Stimulated activated naive CD4-positive, alpha-beta T cell treated with Interleukin-2 at 50 U/mL for 16 hours (primary cell): ENCODE measurements at places on chromosomes 7 and 10.

DNA sequence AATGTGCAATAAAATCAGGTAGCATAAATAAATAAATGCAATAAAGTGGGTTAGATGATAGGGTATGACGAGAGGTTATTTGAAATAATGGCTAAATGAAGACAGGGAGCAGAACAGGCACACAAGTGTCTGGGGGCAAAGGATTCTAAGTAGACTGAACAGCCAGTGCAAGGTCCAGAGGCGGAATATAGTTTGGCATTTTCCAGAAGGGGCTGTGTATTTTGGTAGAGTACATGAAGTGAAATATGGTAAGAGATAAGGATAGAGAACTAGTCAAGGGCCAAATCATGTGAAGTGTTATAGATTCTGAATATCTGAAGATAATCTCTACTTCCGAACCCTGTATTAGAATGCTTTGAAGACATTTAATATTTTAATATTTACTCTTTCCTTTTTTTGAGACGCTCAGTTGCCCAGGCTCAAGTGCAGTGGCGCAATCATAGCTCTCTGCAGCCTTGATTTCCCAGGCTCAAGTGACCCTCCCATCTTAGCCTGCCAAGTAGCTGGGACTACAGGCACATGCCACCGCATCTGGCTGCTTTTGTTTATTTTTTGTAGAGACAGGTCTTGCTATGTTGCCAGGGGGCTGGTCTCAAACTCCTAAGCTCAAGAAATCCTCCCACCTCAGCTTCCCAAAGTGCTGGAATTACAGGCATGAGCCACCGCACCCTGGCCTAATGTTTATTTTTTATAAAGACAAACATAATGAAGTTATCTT is 44.4 kb upstream of the CD36 start:
- no peak for DNase-seq

DNA sequence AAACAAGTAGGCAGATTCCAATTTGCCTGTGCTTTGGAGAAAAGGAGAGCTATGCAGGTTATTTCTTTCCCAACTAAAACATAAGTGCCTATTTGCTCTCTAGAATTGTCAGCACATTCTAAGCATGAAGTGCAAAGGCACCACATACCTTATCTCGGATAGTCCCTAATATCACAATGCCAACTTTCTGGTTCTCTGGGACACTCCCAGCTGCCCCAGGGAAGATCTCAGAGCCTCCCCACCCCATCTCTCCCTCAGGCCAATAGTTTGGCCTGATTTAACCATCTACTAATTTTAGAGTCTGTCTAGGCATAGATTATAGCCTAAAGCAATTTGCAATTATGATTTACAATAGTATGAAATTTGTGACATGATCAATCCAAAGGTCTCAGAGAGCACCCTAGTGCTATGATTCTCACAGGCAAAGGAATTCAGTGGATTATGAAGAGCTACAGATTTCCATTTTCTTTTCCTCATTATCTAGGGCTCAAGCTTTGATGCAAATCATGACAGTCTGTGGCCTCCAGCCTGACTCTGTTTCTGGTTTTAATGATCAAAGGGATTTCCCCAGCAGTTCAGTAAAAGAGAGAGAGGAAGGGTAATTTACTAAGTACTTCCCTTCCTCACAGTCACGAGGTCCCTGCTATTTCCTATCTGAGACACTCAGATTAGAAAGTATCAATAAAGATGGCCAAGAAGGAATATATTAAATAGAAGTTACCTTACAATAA is 29.0 kb upstream of the IL6 start:
- no peak for DNase-seq

DNA sequence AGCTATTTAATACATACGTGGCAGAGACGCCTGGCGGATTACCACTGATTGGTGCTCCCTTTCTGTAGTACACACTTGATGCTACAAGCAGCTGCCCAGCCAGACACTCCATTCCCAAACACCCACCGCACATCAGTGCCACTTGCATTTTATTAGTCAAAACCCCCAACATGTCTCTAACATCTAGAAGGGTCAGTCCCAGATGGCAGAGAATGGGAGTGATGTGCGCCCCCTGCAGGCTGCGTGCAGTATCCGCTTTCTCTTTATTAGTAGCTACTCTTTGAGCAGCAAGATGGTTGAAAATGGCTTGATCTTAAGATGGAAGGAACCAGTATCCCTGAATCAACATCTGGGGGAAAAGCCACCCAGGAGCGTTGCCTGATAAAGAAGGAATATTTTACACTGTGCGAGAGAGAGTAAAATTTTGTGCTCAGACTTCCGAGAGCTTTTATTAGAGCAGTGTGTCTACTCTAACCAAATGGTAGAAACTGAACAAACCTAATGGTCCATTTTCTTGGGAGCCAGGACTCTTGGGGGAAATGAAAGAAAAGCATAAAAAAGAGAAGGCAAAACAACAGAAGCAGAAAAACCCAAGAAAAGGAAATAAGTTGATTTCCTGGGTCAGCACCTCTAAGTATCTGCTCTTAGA is 78.3 kb downstream of the ST8SIA6 start:
- no peak for DNase-seq

- DNase-seq = no peak
Measured at GRCh38 chr10:122170802-122171201, 100.3 kb upstream of the BTBD16 start.

DNA sequence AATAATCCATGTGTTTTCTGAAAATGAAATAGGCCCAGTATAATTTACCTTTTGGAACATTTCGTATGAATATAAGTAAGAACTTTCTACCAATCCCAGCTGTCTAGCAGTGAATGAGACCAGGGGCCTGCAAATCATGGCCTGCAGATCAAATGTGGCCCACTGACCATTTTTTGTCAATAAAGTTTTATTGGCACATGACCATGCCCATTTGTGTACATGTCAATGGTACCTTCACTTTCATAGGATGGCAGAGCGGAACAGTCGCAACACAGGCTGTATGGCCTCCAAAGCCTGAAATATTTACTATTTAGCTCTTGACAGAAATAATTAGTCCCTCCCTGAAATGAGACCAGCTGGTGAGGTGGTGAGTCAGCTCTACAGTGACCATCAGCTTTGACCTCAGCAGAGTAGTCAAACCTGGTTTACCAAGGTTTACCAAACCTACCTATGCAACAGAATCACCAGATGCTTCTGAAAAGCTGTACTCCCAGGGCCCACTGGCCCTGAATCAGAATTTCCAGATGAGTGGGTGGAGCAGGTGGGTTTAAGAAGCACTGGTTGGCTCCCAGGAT is 13.8 kb upstream of the C10orf90 start:
- DNase-seq = no peak

- no peak for DNase-seq
Measured at GRCh38 chr10:98373260-98374040, 41.5 kb downstream of the PYROXD2 start.

DNA sequence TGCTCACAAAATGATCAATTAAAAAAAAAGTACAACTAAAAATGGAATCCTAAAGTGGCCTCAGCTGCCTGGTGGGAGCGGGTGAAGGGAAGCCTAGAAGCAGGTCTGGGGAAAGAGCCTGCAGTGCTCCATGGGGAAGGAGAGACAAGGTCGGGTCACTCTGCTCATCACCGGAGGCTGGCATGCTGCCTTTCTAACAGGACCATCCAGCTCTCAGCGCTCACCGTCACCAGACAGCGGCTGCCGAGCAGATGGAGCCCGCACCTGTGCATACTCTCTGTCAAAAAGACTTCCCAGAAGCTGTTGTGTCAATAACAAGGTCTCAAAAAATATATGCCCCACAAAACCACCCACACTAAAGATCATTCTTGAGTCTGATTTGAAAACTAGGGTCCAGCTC is 112.8 kb downstream of the BAMBI start:
- DNase-seq = no peak

GRCh38 chr10:16314259-16314658 is 122.6 kb upstream of the PTER start:
- DNase-seq = no peak

- DNase-seq = no peak
Measured at GRCh38 chr7:22578007-22578733, 78.2 kb upstream of the STEAP1B start.

DNA sequence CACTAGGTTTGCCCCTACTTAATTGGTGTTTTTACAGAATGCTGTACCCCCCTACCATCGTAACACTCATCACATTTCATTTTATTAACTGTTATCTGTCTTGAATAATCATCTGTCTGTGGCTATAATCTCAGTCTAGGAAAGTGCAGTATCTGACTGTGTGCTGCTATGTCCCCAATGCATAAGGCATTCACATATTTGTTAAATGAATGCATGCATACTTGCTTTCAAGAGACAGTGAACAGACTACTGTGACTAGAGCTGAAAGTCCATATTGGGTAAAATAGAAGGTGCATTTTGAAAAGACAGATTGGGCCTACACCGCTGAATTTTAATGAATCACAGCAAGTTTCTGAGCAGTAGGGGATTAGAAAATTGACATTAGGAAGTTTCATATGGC is 112.3 kb downstream of the ARHGAP12 start:
- no peak for DNase-seq

GRCh38 chr7:139916717-139917395 is 87.8 kb downstream of the TBXAS1 start:
- no peak for DNase-seq

DNA sequence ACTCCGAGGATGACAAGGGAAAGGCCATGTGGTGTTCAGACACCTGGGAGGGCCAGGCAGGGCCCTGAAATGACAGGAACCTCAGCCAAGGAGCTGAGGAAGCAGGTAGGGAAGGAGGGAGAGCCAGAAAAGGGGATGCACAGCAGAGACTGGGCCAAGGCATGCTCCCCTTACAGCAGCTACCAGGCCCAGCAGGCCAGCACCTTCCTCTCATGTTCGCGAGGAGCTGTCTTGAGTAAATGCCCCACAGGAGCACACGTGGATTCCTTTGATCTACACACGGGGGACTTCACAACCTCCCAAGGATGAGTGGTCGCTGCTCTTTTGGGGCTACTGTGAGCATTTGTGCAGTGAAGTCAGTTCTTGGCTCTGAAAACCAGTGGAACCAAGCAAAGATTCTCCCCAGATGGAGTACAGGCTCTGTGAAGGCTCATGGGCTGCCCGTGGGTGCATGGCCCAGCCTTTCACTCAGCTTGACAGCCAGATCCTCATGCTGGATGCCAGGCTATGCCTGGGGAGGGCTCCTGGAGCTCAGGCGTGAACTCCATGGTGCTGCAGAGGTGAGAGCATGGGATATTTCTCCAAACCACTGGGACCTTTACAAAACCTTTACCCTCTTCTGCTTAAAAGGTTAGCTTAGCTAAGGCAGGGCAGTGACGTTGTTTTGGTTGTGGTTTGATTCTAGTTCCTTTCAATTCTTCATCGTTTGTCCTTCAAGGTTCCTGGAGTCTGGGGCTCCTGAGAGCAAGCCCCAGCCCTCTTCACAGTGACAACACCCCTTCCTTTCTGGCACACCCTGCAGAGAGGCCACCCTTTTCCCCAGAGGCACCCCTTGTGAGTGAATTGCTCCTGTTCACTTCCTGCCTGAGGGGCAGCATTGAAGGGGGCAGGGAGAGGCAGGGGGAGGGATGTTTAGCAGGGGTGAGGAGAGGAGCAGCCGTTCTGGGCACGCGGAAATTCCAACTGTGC is 74.2 kb upstream of the ZPBP start:
- DNase-seq = no peak

DNA sequence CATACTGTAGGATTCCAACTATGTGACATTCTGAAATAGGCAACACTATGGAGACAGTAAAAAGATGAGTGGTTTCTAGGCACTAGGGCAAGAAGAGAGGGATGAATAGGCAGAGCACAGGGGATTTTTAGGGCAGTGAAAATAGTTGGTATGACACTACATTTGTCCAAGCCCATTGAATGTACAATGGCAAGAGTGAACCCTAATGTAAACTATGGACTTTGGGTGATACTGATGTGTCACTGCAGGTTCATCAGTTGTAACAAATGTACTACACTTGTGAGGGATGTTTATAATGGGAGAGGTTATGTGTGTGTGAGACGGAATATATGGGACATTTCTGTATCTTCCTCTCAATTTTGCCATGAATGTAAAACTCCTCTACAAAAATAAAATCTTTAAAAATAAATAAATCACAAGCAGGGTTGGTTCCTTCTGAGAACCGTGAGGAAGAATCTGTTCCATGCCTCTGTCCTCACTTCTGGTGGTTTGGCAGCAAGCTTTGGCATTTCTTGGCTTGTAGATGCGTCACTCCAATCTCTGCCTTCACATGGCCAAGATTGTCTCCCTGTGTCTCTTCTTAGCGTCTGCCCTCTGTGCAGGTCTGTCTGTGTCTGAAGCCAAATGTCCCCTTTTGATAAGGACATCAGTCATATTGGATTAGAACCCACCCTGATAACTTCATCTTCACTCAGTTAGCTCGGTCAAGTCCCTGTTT is 83.1 kb upstream of the AGBL3 start:
- no peak for DNase-seq

- DNase-seq = no peak
Measured at GRCh38 chr7:72492461-72493065, 80.4 kb upstream of the CALN1 start.

DNA sequence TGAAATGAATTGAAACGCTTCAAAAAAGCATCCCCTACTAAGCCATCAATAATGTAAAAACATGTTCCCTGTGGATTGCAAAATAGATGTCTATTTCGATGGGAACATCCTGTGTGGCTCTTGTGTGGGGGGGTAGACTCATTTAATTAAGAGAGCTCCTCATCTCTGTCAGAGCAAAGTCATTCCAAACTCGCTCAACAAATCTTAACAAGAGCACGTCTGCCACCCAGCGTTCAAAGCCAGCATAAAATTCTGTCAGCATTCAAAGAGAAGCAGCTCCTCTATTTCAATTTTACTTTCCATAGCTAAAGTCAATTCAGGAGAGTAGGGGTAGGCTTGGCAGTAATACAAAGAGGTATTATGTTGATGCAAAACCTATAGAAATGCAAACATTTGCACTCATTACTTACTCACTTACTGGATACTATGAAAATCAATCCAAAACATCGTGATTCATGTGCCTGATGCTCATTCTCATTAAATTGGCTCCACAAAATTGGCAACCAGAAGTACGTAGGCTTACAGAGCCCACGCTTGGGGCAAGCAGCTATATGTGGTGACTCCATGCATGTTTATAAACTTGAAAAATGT is 114.9 kb downstream of the IPMK start:
- peak; percentile 5 for DNase-seq

DNA sequence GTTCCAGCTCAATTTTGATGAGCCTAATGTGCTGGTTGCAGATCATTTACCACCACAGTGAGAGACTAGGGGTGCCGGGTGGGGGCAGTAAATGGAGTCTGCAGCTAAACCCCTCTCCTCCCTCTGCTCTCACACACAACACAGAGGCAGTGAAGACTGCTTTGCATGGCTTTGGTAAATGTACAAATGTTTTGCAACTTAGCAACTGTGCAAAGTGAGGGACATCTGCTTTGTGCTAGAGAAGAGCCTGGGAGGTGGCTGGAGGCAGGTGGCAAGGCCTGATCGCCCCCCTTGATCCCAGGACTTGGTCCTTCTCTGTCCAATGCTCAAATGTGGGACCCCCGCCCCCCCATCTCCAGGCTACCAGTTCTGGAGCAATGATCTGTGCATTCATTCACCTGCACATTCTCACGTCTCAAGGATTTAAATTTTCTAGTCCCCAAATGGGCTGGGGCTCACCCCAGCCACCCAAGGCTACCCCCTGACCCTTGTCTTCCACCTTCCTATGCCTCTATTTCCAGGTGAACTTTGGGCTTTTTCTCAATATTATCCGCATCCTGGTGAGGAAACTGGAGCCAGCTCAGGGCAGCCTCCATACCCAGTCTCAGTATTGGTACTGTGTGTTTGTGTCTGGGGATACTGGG is 11.6 kb downstream of the GHRHR start:
- DNase-seq = no peak
